CD8-positive, alpha-beta T cell (primary cell): ENCODE measurements at places on chromosomes 1 and 21.
A peak's percentile ranks its signal among the peaks of the same experiment; 100 is the strongest.

- no peak for DNase-seq
Measured at GRCh38 chr1:30186586-30186985, 536.8 kb downstream of the MATN1 start.

DNA sequence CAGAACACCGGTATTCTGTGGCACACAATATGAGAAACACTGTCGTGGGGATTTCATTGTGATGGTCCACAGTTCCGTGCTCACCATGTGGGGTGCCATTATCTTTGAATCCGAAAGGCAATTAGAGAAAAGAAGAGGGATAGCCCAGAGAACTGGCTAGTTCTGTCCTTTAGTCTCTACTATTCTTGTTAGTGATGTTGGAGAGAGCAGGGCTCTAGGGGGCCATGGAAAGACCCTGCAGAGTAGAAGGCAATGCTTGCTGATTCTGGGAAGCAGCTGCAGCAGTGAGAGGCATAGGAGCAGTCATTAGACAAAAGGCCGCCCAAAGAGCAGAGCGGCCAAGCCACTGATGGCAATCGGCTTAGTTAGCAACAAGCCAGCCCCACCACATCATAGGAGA lies 146.3 kb downstream of the TSEN15 start:
- no peak for DNase-seq

DNA sequence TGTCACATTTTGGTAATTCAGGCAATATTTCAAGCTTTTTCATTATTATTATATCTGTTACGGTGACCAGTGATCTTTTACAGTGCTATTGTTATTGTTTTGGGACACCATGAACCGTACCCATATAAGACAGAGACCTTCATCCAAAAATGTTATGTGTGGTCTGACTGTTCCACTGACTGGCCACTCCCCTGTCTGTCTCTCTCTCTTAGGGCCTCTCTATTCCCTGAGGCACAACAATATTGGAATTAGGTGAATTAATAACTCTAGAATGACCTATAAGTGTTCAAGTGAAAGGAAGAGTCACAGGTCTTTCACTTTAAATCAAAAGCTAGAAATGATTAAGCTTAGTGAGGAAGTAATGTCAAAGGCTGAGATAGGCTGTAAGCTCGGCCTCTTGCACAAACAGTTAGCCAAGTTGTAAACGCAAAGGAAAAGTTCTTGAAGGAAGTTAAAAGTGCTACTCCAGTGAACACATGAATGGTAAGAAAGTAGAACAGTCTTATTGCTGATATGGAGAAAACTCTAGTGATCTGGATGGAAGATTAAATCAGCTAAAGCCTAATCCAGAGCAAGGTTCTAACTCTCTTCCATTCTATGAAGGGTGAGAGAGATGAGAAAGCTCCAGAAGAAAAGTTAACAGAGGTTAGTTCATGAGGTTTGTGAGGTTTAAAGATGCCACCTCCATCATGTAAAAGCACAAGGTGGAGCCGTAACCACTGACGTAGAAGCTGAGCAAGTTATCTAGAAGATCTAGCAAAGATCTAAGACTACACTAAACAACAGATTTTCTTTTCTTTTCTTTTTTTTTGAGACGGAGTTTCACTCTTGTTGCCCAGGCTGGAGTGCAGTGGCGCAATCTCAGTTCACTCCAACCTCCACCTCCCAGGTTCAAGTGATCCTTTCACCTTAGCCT lies 19.7 kb upstream of the DIPK1A start:
- DNase-seq = peak; percentile 20

DNA sequence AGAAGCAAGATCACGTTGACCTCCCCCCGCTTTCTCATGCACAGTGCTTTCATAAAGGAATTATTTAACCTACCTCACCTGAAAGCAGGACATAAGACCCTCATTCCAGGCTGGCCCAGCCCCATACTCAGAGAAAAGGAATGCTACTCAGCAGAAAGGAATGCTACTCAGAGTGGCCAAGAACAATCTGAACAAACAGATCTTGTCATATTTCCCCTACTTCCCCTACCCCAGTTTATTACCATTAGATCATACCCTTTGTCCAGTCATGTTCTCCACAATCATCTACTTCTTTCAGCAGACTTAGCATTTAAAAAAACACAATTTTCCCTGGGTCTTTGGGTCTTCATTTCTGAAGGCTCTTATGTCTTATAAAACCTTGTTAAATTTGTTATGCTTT lies 89.8 kb downstream of the SLC16A1 start:
- no peak for DNase-seq

- DNase-seq = no peak
Measured at GRCh38 chr1:7145947-7146346, 360.7 kb downstream of the CAMTA1 start.

DNA sequence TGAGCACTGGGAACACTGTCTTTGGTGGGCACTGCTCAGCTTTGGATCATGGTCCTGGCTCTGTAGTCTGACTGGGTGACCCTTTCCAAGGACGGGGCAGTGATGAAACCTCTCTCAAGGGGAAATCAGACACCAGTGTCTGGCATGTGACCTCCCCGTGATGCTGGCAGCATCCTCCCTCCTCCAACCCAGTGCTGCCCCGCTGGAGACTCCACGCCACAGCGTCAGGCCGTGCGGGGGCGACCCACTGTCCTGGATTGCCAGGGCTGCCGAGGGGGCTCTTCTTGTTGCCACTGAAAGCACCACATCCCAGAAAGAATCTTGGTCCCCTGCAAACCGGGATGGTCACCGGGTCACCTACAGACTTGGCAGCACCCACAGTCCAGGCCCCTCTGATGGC lies 146.4 kb upstream of the ARHGEF16 start:
- no peak for DNase-seq

GRCh38 chr1:29924017-29924431 lies 687.7 kb downstream of the PTPRU start:
- no peak for DNase-seq

DNA sequence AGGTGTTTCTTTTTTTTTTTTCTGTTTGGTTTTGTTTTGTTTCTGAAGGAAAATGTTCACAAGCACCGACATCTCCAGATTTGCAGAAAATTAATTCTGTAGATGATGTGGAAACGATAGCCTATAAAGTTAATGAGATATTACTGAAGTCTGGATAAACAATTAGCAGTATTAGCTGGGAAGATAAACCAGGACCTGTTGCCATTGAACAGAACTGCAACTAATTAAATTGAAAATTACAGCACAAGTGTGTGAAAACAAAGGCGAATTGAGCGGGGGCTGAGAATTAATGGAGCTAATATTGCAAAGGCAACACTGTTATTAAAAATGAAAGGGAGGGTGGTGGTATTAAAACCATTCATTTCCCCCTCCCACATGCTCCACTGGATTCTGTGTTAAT lies 107.5 kb upstream of the AJAP1 start:
- no peak for DNase-seq

- no peak for DNase-seq
Measured at GRCh38 chr1:219179293-219179692, 5.6 kb downstream of the LYPLAL1 start.

DNA sequence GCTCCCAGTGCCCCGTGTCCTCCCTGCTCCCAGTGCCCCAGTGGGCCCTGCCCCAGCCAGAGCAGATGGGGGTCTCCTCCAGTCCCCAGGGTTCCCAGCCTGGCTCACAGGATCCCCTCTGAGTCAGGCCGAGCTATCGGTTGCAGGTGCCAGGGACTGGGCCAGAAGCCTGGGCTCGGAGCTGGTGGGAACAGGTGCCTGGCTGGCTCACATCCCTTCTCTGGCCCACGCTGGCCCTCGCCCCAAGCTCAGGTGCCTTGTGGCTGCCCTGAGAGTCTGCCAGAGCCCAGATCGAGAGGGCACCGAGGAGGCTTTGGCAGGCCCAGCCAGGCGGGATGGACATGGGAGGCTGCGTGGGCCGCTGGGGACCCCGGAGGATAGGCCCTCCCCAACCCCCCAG lies 18.9 kb downstream of the PLCH2 start:
- DNase-seq = no peak

DNA sequence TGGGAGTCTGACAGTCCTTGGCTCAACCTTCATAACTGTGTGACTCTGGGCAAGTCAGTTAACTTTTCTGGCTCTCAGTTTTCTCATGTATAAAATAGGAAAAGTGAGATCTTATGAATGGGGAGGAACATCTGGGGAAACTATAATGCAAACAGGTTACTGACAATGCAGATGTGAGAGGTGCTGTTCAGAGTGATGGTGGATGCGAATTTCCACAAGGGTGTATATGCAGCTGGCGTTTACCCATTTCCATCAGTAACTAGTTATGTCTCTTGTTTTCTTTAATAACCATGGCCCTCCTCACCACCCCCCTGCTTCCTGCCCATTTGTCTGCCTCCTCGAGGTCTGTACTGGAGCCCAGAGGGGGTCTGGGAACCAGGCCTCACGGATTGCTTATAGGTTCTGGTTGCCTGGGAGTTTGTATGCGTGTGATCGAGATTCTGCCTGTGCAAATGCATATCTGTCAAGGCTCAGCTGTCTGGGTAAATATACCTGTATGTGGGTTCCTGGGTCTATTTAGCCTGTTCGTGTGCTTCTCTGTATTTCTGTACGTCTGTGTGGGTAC lies 44.4 kb downstream of the AHDC1 start:
- DNase-seq = no peak

DNA sequence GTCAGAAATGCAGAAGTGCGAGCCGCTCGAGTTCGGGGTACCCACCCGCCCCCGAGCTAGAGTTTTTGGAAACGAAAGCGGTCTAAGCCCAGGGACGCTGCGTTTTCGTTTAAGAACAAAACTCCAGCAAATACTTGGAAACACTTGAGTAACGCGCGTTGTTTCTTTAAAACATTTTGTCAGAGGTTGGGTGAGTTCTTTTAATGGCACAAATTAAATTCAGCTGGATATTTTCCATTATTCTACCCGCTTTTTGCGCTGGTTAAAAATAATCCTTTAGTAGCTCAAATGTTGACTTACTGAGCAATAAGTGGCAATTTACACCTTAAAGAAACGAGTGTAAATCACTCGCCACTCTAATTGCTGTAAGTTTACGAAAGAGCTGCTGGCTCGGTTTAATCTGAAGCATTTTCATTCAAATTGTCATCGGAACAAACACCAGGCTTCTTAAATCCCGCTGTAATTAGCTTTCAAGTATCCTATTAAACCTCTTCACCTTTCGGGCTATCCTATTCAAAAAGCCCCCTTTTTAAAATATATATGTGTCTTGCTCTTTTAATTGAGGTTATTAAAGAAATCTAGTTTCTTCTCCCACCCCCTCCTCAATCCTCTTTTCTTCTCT lies 1.5 kb downstream of the LHX8 start:
- no peak for DNase-seq

GRCh38 chr1:78370356-78370755 lies 120.4 kb upstream of the PTGFR start:
- no peak for DNase-seq

GRCh38 chr1:70528590-70529333 lies 117.7 kb downstream of the CTH start:
- DNase-seq = no peak

DNA sequence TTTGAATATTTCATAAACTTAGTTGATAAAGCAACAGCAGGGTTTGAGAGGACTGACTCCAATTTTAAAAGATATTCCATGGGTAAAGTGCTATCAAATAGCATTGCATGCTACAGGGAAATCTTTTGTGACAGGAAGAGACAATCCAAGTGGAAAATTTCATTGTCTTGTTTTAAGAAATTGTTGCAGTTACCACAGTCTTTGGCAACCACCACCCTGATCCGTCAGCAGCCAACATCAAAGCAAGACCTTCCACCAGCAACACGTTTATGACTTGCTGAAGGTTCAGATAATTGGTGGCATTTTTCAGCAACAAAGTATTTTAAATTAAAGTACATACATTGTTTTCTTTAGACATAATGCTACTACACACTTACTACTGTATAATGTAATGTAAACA lies 47.8 kb downstream of the ADGRL4 start:
- DNase-seq = no peak

- no peak for DNase-seq
Measured at GRCh38 chr1:181604482-181605249, 121.3 kb downstream of the CACNA1E start.

GRCh38 chr1:151326619-151327222 lies 495 bp downstream of the PI4KB start:
- peak; percentile 10 for DNase-seq

DNA sequence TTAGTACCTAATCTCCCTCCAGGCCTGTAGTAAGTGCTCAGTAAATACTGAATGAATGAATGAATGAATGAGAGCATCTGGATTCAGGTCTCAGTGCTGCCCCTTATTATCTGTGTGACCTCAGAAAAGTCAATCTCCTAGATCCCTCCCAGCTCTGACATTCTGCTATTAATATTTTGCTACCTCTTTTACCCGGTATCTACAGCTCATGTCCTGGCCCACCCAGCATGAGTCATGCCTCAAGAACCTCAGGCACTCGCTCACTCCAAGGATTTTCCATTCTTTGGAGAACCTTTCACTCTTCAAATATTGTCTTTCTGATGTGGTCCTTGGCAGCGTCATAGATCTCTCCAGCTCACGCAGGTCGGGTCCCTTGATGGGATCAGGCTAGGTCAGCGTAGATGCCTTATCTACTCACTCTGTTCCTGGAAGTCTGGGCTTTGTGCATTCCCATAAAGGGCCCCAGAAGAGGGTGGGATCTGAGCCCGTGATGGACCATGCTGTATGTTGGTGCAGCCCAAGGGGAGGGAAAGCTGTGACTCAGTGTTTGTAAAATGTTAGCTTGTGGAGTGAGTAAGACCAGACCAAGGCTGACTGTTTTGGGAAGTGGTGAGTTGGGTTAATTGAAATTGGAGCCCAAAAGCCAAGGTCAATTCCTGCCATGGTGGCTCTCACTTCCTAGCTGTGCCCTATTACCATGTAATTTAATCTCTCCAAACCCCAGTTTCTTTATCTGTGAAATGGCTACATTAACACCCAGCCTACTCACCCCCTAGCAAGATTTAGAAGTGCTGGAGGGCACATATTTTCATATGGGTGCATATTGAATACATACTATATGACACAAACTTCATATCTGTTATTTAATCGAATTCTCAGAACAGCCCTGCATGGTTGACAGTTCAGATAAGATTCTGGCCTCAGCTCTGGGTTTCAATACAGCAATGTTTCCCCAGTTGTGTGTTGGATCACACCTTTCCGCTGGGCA lies 214.1 kb upstream of the USP24 start:
- DNase-seq = no peak

- no peak for DNase-seq
Measured at GRCh38 chr1:245869847-245870246, 637.2 kb downstream of the SMYD3 start.

DNA sequence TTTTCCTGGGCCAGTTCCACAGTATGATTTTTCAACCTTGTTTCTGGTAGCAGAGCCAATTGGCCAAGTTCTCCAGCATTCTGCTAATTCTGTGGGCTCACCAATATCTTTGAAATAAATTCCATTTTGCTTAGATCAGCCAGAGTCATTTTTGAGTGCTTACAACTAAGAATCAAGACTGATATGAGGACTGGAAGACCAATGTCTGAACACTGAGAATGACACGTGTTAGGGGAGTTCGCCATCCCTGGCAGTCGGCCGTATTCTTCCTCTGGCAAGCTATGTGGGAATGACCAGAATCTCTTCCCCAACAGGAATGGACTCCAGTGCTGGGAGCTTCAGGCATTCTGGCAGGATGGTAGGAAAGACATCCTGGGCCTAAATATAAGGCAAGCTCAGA lies 4.9 kb upstream of the TENT5C start:
- no peak for DNase-seq
